ENCODE measurements at places on chromosomes 4 and X.

- DNase-seq: no peak
These were observed 37.0 kb upstream of the OTUD4 start for GRCh38 chr4:145217349-145217748.

DNA sequence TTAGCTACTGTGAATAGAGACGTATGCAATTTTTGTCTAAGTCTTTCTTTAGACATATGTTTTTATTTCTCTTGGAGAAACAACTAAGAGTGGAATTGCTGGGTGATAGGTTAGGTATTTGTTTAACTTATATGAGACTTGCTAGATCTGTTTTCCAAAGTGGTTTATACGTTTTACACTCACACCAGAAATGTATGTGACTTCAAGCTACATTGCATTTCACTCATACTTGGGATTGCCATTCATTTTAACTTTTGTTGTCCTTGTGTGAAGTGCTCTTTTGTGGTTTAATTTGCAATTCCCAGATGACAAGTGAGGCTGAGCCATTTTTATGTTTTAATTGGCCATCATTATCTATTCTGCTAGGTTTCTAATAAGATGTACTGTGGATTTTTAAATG is 817.2 kb downstream of the GLUD2 start:
- no peak for DNase-seq

GRCh38 chr4:100849319-100849718 is 331.5 kb upstream of the EMCN start:
- no peak for DNase-seq

DNA sequence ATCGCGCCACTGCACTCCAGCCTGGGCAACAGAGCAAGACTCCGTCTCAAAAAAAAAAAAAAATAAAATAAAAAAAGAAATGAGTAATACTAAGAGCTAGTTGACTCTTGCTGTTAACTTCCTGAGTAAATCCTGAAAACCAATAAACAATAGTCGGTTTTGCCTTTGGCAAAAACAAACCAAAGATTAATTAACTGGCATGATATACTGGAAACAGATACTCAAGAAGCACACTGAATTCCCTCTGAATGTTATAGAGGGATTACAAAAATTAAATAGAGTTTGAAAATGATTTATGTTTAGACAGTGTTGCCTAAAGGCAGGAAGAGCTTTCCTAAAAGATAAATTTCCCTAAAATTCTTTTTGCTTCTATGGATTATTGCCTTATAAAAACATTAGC is 1702.3 kb downstream of the STIM2 start:
- DNase-seq: no peak

DNA sequence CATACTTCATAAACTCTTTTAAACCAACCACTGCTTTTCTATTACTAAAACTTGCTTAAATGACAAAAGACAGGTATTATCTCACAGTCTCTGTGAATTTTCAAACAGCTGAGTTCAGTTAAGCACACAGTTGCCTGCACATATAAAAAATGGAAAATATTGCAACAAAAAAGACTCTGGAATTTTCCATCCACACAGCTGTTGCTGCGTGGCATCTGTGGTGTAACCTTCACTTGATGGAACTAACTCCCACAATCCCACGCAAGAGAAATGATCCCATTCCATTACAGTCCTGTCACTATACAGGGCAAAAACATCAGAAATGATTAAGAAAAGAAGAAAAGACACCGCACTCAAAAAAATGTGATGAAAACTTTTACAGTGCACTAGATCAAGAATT is 149.8 kb upstream of the TBL1X start:
- no peak for DNase-seq

DNA sequence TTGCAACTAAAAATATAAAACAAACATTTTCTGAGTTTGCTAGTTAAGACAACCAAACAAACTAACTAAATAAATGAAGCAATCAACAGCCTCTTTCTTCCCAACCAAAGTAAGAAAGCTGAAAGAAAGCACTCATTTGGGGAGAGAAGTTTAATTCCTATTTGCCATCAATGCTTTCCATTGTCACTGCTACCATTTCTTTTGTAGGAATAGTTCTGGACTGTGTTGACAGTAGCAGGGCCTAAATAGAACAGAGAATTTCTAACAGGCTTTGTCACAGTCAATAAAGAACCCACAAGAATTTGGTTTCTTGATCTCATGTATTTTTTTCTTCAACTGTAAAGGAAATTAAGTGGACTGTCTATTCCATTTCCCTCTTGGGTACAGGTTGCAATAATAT is 1886.4 kb upstream of the TENM3 start:
- no peak for DNase-seq

- DNase-seq: no peak
These were observed 15.7 kb upstream of the DUSP21 start for GRCh38 chrX:44828008-44828605.

DNA sequence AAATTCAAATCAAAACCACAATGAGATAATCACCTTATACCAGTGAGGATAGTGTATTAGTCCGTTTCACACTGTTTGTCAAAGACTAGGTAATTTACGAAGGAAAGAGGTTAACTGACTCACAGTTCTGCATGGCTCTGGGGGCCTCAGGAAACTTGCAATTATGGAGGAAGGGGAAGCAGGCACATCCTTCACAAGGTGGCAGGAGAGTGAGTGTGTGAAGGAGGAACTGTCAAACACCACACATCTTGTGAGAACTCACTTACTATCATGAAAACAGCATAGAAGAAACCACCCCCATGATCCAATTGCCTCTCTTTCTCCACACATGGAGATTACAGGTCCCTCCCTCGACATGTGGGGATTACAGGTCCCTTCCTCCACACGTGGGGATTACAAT is 54.7 kb upstream of the TRPC5 start:
- no peak for DNase-seq

DNA sequence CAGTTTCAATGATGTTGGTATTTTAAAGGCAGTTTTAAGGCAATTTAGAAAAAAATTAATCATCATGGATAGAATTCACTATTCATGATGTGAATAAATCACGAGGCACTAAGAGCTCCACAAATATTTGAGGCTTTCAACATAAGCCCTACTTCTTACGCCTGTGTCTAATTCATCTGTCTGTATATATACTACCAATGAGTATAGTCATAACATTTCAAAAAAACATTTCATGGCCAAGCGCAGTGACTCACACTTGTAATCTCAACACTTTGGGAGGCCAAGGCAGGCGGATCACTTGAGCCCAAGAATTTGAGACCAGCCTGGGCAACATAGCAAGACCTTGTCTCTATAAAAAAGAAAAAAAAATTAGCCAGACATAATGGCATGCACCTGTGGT is 56.5 kb downstream of the FBXL5 start:
- DNase-seq: no peak

GRCh38 chr4:21819086-21819485 is 129.5 kb downstream of the KCNIP4 start:
- no peak for DNase-seq

- DNase-seq: no peak
These were observed 5.5 kb downstream of the PNMA3 start for GRCh38 chrX:153061732-153062131.

- no peak for DNase-seq
These were observed 223.0 kb upstream of the GALNT7 start for GRCh38 chr4:172945611-172946010.

GRCh38 chrX:23953908-23954269 is 46.1 kb downstream of the CXorf58 start:
- no peak for DNase-seq

DNA sequence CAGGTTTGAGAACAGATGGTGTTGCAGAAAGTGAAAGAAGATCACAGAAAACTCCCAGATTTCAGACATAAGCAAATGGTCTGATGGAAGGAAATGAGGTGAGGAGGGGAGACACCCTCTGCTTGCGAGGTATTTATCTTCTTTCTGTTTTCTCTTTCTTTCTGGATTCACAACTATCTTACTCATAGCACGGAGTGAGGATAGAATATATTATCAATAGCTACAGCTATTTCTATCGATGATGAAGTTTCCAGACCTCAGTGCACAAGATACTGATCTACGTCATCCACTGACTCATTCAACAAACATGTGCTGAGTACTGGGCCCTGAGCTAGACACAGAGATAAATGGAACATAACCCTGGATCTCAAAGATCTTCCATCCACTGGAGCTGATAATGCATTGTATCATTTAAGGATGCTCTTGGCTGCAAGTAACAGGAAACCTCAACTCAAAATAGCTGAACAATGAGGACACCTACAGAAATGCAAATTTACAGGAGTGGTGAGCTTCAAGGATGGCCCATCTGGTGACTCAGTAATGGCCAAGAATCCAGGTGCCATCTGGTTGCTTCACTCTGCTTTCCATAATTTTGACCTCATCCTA is 21.2 kb downstream of the SLC2A9 start:
- no peak for DNase-seq

DNA sequence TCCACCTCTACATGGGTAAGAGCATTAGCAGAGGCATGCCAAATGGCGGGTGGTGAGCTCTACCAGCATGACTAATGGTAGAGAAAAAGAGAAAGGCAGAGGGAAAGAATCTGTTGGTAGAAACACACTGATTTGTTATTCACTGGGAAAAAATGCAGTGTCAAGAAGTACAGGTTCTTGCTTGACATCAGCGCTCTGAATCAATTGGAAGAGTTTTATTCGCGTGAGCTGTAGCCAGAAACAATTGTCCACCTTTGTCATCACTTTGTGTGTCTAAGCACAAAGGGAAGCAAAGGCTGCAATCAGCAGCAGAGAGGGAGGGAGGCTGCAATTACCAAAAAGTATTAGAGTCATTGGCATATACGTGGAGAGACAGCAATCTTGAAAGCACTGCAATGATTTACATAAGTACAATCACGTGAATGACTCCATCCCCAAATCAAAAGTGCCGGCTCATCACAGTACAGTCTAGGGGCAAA is 67.7 kb upstream of the HS3ST1 start:
- no peak for DNase-seq

- no peak for DNase-seq
These were observed 34.1 kb downstream of the GPAT3 start for GRCh38 chr4:83569987-83570386.

DNA sequence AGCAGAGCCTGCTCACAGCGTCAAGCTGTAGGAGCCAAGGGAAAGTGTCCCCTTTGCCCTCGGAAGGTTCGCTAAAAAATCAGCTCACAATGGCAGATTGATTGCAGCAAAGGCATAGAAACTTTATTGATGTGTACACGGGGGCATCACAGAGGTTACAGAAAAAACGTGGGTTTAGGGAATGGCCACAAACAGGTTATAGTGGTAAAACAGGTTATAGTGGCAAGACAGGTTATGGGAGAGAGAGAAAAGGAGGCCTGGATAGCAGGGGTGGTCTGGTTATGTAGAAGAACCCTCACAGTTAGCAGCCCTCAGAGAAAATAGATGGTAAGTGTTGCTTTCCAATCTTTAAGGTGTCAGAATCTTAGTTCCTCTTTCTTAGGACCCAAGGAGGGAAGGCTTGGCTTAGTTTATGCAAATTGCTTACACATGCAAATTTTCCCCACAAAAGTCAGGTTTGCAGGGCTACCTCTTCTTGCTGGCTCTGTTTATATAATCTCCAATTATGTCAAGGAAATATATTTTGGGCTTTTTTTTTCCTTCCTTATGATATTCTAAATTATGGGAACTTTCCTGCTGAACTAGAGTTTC is 113.7 kb downstream of the BMP15 start:
- no peak for DNase-seq

- DNase-seq: no peak
These were observed 10.5 kb downstream of the ANXA5 start for GRCh38 chr4:121686255-121686654.

DNA sequence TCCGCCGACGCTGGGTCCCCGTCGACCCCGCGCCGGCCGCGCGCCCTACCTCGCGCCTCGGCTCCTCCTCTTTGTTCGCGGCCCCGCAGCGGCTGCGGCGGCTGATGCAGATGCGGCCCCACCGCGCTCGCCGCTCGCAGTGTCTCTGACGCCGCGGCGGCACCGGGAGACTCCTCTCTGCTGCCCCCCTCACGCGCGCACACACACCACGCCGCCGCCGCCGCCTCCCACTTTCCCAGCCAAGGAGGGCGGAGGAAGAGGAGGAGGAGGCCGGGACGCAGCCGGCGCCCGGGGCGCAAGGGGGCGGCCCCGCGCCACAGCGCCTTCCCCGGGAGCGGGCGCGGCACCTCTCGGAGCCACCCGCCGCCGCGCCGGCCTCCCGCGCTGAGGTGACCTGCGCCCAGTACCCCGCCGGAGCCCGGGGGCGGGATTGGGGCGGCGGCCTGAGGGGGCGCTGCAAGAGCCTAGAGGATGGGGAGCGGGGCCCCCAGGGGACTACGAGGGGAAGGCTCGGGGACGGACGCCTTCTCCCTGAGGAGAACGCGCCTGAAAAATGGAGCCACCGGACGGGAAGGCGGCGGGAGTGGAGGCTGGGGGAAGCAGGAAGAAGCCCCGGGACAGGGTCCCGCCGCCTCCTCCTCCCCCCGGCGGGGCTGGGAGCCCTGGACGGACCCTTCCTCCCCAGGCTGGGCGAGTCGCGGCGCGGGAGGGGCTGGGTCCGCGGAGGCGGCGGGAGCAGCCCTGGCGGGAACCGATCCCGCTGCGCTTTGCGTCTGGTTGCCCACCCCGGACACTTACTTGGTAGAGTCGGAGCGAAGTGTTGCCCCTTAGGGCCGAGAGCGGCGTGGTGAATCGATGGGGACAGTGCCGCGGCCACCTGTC is at the start of gene SH3RF1:
Gene SH3RF1, minus strand, starts transcription at position 147 of the 882 bp plus-strand sequence. CDS start 1,744 bp downstream, outside the sequence.
- DNase-seq: no peak

- DNase-seq: no peak
These were observed 36.6 kb downstream of the MAGEE2 start for GRCh38 chrX:75748431-75748830.

GRCh38 chr4:6355052-6355451 is 85.4 kb downstream of the WFS1 start:
- no peak for DNase-seq

DNA sequence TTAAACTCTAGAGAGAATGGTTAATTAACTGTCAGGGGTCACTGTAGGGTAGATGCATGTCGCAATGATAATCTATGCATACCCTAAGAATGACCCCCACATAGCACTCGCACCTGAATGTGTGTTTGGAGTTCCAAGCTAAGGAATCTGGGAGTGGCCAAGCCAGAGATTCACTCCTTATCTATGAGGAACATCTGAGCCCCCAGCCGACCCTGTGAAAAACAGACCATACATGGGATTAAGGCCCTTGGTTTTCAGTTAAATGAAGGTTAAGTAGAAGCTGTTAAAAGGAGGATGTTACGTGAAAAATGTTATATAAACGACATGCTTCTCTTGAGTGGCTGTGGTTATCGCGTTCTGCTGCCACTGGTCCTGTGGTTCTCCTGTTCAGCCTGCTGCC is 147.2 kb downstream of the RELL1 start:
- no peak for DNase-seq

DNA sequence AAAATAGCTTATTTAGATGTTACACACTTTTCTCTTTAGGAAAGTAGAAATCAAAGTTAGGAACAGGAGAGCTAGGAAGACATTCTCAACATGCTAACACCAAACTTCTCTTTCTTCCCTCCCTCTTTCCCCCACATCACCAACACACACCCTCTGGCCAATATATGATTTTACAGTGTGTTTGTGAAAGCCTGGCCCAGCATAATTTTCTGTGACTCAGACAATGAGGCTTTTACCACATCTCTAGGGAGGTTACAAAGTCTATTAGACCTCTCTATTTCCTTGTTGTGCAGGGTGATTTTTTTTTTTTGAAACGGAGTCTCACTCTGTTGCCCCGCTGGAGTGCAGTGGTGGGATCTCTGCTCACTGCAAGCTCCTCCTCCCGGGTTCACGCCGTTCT is 189.9 kb downstream of the AASDH start:
- DNase-seq: no peak

Data from stimulated activated CD8-positive, alpha-beta memory T cell treated with anti-CD3 and anti-CD28 coated beads, Interleukin-15, amount 100 ng/mL, for 24 hours (primary cell).